Mesenteric fat pad (tissue), 1 donor: ENCODE measurements at places on chromosomes 12 and 14. TPM values are rescaled to one million over a fixed set of nuclear protein-coding genes. Genes with fewer than 3 reads are reported as not detected.

DNA sequence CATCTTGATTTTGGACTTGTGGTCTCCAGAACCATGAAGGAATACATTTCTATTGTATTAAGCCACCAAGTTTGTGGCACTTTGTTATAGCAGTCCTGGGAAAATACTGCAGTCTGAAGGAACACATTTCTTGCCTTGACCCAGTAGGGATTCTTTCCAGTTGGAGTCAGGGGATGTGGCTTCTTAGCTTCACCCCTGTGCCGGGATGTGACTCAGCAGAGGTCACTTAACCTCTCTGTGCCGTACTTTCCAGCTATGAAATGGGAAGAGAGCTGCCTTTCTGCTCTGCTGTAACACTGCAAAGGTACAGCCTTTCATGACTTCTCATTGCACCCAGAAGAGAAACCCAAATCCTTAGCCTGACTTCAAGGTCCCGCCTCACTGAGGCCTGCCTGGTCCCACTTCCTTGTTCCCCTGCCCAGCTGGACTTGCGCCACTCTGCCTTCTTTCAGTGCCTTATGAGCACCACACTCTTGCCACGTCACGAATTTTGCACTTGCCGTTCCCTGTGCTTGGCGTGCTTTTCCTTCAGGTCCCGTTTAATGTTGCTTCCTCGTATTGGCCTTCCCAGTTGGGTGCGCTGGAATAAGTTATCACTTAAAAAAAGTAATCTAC, 24.2 kb downstream of the CHST11 start:
- no peak for DNase-seq

- DNase-seq = no peak
Measured at GRCh38 chr12:6827437-6827911, 733 bp upstream of the P3H3 start.

DNA sequence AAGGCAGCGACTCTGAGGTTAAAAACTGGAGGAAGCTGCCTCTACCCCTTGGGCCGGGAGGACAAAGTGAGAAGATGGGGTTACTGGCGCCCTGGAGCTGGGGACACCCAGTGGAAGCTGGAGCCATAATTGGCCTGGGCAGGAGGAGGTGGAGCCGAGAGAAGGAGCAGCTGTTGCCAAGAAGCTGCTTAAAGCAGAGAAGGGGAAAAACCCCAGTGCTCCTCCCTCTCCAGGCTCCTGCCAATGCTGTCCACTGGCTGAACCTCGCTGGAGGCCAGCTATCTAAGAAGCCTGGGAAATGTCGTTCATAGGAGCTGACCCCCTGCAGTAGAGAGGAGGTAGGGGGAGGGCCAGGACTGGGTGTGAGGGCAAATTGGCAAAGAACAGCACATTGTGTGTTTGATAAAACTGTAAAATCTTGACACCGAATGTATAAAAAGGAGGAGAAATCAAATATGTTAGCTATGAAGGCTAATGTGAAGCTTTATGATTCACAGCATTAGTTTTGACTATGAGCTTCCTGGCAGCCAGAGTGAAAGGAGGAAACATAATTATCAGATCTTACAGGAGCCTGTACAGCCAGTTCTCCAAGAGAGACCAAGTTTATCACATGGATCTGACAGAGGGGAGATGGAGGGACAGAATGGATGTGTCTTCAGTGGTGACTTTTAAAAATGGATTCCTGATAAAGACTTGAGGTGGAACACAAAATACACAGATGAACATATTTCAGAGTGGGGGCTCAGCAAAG, 9.5 kb downstream of the HHIPL1 start:
- no peak for DNase-seq

DNA sequence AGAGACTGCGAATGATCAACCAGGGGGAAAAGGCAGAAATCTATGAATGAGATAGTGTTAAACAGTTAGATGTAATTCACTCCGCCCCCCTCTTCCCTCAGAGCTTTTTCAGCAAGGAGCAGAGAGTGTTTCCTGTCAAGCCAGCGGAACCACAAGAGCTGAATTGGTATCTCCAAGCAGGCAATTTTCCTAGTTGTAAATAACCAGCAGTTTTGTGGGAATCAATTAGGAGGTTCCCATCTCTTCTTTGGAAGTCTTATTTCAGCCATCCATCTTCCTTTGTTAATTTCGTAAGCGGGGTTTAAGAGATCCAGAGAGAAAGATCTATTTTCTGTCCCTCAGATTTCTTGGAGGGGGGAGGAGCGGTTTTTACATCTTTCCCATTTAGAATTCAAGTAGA, 178.0 kb downstream of the FOXN3 start:
- DNase-seq = no peak

DNA sequence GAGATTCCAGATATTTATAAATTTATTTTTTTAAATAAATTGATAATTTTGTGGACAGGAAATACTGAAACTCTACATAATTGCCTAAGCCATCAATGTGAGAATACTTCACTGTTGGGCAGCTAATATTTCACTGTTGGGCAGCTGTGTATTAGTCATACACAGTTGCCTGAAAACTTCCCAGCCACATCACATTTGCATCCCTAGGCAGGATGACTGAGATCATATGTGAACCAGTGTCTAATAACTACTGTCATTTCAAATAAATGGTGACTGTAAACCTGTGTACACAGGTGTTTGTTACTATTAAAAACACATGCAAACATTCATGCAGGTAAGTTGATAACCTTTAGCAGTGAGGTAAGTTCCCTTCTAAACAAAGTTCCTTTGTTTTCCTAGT, 43.9 kb downstream of the TMTC3 start:
- DNase-seq = no peak

DNA sequence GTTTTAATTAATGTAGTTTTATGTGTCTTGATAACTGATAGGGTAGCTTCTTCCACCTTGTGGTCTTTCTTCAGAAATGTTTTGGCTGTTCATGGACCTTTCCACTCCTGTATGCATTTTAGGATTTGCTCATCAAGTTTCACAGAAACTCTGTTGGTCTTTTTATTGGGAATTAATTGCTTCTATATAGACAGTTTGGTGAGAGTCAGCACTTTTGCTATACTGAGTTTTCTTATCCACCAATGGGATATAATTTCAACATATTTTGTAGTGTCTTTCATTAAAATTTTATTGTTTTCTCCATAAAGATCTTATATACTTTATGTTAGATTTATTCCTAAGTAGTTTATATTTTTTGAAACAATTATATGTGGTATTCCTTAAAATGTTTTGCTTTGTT, 7.8 kb downstream of the GOLGA5 start:
- no peak for DNase-seq

DNA sequence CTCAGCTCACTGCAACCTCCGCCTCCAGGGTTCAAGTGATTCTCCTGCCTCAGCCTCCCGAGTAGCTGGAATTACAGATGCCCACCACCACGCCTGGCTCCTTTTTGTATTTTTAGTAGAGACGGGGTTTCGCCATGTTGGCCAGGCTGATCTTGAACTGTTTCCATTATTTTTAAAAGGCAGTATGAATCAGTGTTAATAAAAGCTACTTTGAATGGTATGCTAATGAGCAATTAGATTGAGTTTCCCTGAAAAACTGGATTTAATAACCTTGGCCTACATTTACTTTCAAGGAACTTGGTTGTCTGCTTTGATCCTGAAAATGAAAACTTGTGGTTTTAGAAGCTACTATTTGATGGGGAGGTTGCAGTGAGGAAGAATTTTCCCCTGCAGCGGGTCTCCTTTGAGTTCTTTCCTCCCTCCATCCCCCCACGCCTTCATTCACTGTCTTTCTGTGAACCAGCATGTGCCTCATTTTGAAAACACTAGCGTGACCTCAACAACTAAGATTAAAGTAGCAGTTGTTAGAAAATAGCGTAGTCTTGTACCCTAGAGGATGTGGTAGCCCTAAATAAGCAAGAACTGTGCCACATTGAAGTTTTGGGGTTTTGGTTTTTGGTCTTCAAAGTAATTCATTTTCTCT, 17.8 kb upstream of the RPS6KA5 start:
- DNase-seq = no peak

DNA sequence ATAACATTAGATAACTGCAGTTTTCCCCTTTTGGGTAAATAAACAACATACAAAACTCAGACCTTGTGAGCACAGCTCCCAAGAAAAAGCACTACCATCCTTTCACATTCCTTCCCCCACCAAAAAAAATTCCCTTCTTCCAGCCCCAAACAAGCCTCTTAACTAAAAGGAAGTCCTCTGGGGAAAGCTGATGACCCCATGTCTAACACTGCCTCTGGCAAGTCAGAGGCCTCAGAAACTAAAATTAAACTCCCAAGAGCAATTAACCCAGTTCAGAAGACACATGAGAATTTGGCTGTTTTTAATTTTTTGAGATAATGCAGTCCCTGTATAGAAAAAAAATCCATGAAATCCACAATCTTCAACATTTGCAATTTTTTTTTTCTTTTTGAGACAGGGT, 127.7 kb downstream of the SPTSSA start:
- DNase-seq = no peak

- no peak for DNase-seq
Measured at GRCh38 chr12:68452078-68452715, 120.0 kb upstream of the MDM1 start.

DNA sequence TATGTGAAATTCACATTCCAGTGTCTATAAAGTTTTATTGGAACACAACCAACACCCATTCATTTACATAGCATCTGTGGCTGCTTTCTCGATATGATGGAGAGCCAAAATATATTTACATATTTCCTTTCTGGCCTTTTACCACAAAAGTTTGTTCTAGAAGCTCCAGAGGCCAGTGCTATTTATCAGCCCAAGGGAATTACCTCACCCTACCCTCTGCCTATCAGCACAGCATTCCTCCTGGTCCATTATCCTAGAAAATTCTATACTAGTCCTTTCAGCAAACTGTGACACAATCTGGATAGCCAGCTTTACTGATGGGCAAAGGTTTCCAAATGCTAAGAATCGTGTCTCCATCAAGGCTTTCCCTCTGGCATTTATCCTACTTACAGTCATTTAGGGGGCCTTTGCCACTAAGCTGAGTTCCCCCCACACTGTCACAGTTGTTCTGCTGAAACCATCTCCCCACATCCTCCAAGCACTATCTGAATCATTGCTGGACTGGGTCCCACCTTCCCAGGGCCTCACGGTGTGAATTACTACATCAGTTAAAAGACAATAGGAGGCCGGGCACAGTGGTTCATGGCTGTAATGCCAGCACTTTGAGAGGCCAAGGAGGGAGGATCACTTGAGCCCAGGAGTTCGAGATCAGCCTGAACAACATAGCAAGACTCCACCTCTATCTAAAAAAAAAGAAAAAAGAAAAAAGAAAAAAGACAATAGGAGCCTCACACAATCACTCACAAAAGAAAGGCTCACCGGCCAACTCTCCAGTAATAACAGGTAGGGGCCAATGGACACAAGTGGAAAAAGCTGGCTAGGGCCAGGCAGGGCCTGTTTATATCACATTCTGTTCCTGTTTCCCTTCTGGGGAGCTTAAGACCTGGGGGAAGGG, 12.1 kb downstream of the SYNE3 start:
- DNase-seq = no peak

DNA sequence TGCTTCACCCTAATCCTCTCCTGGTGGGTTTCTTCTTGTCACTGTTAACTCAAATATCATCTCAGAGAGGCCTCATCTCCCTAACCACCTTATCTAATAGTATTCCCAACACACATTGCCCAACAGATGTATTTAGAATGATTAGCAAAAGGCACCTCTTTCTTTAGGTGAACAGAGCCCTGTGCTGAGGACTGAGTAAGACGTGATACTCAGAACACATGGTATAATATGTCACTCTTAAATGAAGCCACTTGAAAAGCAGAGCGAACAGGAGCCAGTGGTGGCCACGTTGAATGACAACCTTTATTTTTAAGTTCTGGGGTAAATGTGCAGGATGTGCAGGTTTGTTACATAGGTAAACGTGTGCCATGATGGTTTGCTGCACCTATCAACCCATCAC, 1.5 kb upstream of the KSR2 start:
- no peak for DNase-seq

GRCh38 chr12:127360580-127360979, 906.4 kb upstream of the TMEM132C start:
- DNase-seq = no peak

- no peak for DNase-seq
Measured at GRCh38 chr14:88551980-88552431, 2.8 kb downstream of the PTPN21 start.

DNA sequence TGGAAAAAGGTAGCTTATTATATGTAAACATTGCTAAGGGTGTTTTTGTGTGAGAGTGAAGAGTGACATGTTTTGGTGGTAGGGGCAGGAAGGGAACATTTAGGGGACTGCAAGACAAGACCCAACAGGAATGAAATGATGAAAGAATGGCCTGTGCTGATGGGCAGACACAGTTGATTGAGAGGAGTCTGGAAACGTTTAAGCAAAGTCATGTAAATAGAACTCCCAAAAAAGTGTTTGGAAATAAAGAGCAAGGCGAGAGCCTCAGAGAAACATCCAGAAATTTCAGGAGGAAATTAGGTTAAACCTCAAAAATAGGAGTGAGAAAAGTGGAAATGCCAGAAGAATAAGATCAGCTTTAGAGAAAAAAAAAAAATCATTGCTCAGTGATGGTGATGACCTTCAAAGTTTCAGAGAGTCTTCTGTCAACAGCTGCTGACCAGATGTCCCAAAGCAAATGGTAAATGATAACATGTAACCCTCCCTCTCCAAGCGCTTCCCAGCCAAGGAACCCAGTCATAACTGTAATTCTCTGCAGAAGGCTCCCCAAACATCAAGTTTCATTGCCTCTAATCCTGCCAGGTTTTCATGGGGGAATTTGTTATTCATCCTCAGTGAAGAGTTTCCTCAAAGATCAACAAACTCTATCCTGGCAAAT, 223.2 kb upstream of the FAR2 start:
- no peak for DNase-seq

DNA sequence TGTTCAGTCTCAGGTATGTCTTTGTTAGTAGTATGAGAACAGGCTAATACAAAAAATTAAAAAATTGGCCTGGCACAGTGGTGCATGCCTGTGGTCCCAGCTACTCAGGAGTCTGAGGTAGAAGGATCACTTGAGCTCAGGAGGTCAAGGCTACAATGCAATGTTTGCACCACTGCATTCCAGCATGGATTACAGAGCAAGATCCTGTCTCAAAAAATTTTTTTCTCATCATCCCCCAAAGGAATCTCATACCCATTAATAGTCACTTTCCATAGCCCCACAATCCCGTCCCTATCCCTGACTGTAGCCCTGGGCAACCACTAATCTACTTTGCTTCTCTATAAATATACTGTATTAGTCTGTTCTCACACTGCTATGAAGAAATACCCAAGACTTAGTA, 57.8 kb downstream of the TTC8 start:
- no peak for DNase-seq

- DNase-seq = no peak
Measured at GRCh38 chr12:94133964-94134795, 14.2 kb upstream of the PLXNC1 start.

- no peak for DNase-seq
Measured at GRCh38 chr14:88305528-88306322, 17.3 kb downstream of the KCNK10 start.

RNASE3 gene
- total RNA-seq = 0.80 TPM

NR1H4 gene
- not detected for total RNA-seq

INTS13 gene
- 21.8 TPM for total RNA-seq

OR6C74 gene
- not detected for total RNA-seq

PIP4K2C gene
- total RNA-seq = 14.3 TPM

SCYL2 gene
- 40.0 TPM for total RNA-seq

GLIPR1L2 gene
- 1.1 TPM for total RNA-seq

INHBE gene
- total RNA-seq = not detected

TAS2R30 gene
- total RNA-seq = 4.1 TPM

EIF2S3B gene
- total RNA-seq = 0.45 TPM
